ENCODE measurements at places on chromosomes 11 and 22.

DNA sequence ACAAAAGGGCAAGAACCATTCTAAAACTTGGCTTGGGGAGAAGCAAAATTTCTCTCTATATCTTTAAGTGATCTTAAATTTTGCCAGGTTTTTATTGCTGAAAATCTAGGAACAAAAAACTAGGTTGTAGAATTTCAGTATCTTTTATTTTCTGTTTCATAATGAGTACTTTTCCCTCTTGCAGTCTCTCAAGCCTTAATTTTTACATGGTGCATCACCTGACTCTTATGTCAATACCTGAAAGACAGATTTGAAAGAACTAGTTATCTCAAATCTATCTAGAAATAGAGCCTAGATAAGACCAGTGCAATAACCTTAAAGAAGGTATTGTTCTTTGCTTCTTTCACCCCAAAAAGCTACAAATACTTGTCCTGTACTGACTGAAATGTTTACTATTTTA is 122.1 kb downstream of the TRIM44 start:
- DNase-seq, result no peak

GRCh38 chr11:128931668-128932067 is 11.0 kb downstream of the TP53AIP1 start:
- DNase-seq, result no peak

DNA sequence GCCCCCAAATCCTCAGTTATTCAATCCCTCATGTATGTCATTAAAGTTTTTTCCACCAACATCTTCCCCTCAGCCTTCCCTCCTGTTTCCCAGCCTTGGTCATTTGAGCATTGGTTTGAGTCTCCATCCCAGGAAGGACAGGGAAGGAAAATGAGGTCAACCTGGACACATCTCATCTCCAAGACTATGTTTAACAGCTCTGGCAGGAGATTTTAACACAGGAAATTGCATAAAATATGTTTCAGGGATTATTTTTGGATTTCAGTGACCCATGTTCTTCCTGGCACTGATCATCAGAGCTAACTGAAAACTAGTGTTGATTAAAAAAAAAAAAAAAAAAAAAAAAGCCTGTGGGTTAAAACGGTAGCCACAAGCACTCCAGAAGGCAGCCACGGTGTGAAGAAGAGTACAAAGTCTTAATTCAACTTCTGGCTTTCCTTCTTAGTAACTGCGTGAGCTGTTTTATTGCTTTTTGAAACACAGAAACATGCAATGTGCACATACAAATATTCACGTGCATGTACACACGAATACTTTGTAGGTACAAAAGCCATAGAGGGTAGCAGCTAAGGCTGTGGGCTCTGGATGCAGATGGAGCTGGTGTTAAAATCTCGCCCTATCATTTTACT is 164.4 kb upstream of the DDI1 start:
- no peak for DNase-seq

DNA sequence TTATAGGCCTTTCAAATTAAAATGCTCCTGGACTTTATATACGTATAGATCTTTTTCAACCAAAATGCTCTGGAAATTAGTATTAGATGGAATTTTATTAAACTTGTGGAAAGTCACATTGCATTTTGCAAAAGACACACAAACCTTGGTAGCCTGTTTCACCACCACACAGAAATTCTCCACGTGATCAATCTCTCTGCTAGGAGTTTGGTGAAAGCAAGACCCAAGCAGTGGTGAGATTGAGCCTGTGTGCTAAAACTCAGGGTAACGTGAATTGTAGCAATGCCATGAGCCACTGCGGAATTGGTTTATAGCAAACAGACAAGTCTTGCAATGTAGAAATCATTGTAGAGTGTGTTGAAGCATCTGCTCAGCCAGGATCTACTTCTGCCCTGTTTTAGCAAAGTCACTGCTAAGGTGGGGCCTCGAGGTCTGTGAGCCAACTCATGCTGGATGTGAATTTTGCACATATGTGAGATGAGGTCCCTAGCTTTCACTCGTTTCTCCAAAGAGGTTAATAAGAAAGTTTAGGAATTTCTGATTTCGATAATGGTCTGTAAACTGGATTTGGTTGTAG is 184.8 kb downstream of the DBX1 start:
- no peak for DNase-seq

GRCh38 chr11:63847363-63847762 is 8.5 kb downstream of the MARK2 start:
- DNase-seq, result no peak

DNA sequence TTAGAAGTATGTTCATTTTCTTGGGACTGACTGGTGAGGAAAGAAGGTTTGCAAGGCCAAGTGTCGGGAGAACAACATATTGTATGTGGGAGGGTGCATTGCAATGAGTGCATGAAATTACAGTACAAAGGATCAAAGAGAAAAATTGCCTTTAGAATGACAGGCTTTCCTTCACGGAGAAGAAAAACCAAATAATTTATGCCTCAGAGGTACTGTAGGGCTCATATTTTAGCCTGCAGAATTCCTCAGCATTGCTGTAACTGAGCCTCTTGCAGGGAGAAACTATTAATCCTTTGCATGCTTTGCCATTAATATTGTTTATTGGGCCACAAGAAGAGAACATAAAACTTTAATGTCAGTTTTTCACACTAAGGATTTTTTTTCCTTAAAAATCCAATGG is 60.1 kb downstream of the LRRC4C start:
- no peak for DNase-seq

DNA sequence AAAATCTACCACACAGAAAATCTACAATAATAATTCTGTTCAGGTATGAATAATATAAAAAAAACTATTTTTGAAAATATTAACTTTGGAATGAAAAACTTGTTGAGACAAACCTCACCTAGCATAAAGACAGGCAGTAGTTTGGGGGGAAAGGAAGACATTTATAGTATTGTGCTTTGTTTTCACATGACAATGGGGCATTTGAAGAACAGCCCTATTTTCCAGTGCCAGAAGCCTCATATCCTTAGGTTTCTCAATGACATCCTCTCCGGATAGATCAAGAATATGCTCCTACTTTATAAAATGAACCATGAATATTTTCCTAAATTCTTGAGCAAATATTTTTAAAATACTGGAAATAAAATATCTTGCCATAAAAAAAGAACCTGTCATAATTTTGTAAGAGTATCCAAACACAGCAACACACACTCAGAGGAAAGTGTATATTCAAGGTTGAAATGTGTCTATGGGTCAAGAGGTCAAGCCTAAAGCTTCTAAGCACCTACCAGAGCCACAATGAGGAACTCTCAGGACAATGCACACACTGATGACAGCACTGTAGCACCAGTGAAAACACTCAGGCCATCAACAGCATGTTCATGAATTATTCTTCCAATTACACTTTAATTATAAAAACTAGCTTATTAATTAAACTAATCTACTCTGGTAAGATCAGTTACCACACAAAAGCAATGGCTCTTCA is 68.7 kb downstream of the MRTFA start:
- DNase-seq, result no peak

DNA sequence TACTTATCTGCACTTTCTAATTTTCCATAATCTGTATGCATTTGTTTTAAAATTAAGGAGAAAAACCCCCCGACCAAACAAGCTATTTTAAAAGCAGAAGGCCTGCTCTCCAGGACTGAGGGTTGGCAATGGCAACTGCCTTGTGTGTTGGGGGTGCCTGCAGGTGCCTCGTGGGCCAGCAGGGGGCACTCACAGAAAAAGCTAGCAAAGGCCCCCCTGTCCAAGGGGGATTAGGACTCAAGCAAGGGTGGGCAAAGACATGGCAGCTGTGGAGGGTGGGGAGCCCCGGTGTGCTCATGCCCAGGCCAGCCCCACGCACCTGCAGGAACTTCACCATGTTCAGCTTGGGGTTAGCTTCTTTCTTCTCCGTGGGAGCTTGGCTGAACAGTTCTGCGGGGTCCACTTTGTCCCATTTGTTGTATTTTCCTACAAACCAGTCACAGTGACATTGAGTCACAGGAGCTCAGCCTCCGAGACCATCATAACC is 10.3 kb downstream of the TOP3B start:
- DNase-seq, result no peak

DNA sequence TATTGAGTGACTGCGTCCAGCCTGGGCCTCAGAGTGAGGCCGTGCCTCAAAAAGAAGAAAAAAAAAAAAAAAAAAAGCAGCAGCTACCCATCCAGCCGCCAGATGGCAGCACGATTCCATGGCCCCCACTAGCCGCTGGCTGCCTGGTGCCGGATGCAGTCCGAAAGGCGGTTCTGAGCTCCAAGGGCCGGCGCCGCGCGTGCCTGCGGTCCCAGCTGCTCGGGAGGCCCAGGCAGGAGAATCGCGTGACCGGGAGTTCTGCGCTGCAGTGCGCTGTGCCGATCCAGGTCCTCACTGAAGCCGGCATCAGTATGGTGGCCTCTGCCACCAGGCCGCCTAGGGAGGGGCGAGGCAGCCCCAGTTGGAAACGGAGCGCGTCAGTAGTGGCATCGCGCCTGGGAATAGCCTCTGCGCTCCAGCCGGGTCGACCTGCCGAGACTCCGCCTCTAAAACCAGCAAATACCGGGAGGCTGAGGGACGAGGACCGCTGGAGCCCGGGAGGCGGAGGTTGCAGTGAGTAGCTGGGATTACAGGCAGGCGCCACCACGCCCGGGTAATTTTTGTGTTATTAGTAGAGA is 19.3 kb downstream of the SCARF2 start:
- peak; percentile 65 for DNase-seq

GRCh38 chr11:60970369-60970774 is 1.1 kb upstream of the CD6 start:
- peak; percentile 50 for DNase-seq

GRCh38 chr11:66064571-66064970 is 5.5 kb upstream of the PACS1 start:
- DNase-seq, result no peak

GRCh38 chr22:37746366-37747079 is 49.7 kb downstream of the TRIOBP start:
- DNase-seq, result no peak

DNA sequence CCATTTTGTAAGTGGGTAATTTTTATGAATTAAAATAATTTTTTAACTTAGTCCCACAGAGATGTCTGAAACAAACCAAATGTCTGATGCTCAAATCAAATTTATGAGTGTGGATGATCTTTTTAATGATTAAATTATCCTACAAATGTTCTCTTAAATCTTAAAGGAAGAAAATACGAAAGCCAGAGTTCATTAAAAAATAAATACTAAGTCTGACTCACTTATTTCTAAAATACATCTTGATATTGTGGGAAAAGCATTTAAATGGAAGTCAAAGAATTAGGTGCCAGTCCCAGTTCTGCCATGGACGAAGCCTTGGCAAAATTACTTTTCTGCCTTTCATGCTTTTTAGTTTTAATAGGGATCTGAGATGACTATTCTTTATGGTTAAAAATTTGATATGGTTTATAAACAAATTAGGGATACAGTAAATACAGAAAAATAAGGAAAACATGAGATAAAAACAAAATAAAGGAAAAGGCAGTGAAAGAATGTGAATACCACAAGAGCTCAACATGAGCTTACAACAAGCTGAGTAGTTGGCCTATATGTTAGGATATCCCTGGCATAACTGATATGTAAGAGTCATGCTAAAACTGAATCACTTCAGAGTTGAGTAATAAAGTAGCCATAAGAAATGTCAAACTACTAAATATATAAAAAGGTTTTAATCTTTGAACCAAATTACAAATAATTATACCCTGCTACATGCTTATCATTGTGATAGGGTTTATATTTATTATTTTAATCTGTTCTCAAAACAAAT is 9.2 kb downstream of the CCDC34 start:
- no peak for DNase-seq

DNA sequence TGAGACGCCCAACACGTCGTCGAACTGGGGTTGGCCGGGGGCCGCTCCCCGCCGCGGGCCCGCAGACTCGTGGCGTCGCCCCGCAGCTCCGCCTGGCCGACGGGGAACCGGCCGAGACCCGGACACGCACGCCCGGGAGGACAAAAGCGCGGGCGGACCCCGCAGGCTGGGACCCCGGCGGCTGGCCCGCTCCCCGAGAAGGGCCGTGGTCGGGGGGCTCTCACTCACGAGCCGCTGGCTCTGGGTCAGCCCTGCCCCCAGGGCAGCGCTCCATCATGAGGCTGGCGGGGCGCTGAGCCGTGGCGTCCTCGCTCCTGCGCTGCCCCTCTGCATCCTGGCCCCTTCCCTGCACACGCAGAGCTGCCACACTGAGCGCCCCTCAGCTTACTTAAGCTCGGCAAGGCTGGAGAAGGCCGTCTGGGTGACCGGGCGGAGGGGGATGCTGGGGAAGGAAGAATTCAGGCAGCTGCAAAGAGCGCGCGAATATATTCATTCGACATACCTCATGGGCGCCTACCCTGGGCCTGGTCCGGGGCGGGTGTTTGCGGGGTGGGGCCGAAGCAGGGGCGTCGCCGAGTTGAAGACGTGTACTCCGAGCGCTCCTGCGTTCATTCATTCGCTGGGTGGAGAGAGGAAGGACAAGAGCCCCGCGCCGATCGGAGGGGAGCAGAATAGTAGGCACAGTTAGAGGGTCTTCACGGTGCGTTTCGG is 579 bp upstream of the CYB5R2 start:
- DNase-seq, result peak; percentile 40

- DNase-seq, result no peak
Observed at GRCh38 chr22:40050258-40050657, 55.5 kb downstream of the FAM83F start.

DNA sequence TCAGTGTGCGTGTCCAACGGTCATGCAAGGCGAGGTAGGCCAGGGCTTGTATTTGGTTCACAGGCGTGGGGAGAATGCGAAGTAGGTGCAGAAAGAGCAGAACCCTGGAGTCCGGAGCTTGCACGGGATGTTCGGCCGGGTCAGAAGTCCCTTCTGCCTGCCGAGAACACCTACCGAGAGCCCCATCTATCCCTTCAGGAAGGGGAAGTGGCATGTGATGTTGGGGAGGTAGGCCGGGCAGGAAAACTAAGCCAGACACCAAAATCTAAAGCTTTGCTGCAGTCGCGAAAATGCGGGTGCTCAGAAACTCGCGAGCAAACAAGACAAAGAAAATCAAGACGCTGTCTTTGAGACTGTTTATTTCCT is 435 bp upstream of the TAF6L start:
- peak; percentile 53 for DNase-seq

GRCh38 chr11:89612096-89612495 is 98.0 kb upstream of the TRIM77 start:
- no peak for DNase-seq

DNA sequence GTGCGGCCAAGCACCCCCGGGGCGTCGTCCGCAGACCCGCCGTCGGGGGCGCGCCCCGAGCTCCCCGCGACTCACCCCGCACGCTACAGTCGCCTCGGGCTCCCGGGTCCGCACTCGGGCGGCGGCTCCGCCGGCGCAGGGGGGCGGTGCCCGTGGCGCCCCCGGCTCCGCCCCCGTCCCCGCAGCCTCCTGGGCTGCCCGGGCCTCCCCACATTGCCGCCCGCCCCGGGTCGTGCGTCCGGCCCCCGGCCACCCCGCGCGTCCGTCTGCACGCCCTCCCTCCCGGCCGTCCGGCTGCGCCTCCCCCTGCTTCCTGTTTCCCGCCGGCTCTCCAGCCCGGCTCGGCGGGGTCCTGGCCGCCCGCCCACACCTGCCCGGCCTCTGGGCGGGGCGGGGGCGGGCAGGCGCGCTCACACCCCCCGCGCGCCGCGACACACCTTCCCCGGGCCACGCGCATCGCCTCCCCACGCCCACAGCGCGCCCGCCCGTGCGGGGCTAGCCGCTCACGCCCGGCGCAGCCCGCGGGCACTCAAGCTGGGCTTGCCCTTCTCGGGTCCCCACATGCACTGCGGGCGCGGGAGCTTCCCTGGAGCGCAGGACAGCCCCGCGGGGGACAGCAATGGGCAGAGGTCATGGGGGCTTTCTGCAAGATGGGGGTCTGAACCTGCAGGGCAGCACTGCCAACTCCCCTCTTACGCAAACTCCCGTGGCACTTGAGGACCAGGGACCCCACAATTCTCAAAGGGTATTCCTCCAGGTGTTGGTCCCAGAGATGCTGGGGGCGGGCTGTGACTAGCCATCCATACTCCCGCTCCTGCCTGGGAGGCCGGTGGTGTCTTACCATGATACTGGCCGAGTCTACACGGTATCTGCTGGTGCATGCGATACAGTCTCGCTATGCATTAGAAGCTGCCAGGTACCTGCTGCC is at the start of gene CARD10:
CARD10 (minus strand) TSS at position 148 of the 928 bp plus-strand sequence. CDS start 215 bp downstream, outside the sequence.
- peak; percentile 6 for DNase-seq

All from NCI-H774 (cell line).